ENCODE measurements at places on chromosomes 16 and 17.
A peak's percentile ranks its signal among the peaks of the same experiment; 100 is the strongest.

GRCh38 chr17:79223471-79223870 is 148.8 kb downstream of the ENGASE start:
- H3K27ac ChIP-seq: no peak overlapping the region
- H3K4me3 ChIP-seq: no peak overlapping the region
- H3K4me1 ChIP-seq: no peaks in the 10 kb centered on the region
- no peaks in the 10 kb centered on the region for H3K36me3 ChIP-seq
- H3K27me3 ChIP-seq: peaks cover 17% of the 10 kb centered on the region

DNA sequence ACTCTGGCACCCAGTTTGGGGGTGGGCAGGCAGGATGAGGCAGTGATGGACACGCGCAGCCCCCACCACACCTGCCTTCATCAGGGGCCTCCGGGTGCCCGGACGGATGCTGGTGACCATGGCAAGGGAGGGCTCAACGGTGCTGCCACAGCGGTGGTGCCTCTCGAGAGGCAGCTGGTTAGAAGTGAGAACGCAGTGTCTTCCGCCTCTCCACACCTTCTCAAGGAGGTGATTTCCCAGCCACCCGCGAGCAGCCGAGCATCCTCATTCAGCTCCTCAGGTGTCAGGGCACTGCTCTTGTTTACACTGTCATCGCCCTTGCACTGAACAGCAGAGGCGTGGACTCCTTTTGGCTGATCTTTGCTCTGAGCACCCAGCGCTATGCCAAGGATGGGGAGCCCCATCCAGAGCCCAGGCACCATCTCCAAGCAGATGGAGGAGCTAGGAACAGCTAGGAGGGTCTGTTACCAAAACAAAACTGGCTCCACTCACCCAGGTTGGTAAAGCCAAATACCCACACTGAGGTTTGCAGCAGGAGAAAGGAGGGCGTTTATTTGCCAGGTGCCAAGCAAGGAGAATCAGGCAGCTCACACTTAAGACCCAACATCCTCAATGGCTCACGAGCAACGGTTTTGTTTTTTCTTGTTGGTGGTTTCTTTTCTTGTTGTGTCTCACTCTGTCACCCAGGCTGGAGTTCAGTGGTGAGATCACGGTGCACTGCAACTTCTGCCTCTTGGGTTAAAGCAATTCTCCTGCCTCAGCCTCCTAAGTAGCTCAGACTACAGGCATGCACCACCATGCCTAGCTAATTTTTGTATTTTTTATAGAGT is 174.3 kb upstream of the TNRC6C start:
- no peak for DNase-seq
- H3K36me3 ChIP-seq: no peaks in the 10 kb centered on the region
- no peak overlapping the region for H3K4me3 ChIP-seq
- H3K4me1 ChIP-seq: peaks cover 10% of the 10 kb centered on the region

DNA sequence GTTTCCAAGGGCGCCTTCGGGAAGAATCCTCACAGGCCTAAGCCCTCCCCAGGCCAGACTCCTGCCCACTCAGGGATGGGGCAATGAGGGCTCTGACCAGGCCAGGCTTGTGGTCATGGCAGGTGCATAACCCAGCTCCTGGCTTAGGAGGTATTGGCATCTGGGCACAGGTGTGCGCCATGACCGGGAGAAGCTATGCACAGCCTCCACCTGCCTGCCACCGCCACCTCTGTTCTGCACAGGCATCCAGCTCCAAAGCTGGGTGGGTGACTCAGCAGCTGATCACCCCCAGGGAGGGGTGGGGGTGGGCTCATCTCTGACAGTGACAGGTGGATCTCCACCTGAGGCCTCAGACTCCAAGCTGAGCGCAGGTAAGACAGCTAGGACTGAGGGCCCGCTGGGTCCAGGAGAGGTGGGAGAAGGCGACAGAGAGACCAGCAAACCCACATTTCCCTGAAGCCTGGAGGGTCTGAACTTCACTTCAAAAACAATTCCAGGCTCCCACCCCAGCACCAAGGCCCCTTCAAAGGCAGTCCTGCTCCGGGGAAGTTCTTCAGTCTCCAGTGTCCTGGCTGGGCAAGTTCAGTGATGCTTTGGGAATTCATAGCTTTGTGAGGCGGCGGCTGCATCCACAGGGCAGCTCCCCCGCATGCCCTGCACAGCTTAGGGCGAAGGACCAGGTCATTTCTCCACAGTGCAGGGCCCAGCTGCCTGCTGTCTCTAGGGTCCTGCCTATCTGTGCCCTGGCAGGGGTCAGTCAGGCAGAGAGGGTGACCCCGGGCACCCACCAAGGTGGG is 121.6 kb upstream of the SMURF2 start:
- no peaks in the 10 kb centered on the region for H3K36me3 ChIP-seq
- no peak for DNase-seq
- H3K27me3 ChIP-seq: peaks cover 15% of the 10 kb centered on the region
- H3K4me3 ChIP-seq: no peak overlapping the region
- peaks cover 19% of the 10 kb centered on the region for H3K4me1 ChIP-seq

- no peaks in the 10 kb centered on the region for H3K27me3 ChIP-seq
- no peak overlapping the region for H3K27ac ChIP-seq
- no peaks in the 10 kb centered on the region for H3K36me3 ChIP-seq
- H3K4me3 ChIP-seq: no peak overlapping the region
These were observed 46.1 kb upstream of the MSI2 start for GRCh38 chr17:57210224-57210553.

GRCh38 chr17:77317091-77317750 is 176.5 kb downstream of the SEC14L1 start:
- H3K27ac ChIP-seq: peak overlapping the region; percentile 80
- no peaks in the 10 kb centered on the region for H3K27me3 ChIP-seq
- no peak overlapping the region for H3K4me3 ChIP-seq
- no peaks in the 10 kb centered on the region for H3K36me3 ChIP-seq

DNA sequence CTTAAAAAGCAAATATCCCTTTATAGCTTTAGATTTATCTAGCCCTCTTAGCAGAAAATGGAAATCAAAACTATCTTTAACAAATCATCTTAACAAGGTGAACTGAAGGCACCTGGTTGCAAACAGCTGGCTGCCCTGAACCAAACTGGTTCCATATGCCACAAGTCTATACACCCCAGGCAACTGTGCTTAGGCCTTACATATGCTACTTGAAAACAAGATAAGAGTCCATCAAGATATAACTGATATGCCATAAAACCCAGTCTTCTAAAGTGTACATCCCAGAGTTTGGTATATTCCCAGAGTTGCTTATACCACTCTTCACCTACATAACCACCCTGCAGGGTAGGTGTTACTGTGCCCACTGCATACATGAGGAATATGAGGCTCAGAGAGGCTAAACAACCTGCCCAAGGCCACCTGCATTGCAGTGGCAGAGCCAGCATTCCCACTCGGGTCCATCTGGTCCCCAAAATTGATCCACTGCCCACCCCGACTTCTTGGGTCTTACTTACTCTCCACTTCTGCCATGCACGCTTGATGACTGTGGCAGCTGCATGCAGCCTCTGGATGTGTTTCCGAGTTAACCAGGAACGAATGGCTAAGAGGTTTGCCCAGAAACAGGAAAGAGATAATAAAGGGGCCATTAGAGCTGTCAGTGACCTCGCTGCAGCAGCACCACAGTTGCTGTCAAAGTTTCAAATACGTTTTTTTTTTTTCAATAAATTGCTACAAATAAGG is 12.2 kb downstream of the ZNHIT3 start:
- H3K4me3 ChIP-seq: no peak overlapping the region
- no peak overlapping the region for H3K27ac ChIP-seq
- no peak for DNase-seq
- no peaks in the 10 kb centered on the region for H3K27me3 ChIP-seq
- H3K36me3 ChIP-seq: peaks cover 38% of the 10 kb centered on the region

GRCh38 chr16:88951989-88952388 is 25.0 kb downstream of the CBFA2T3 start:
- peaks cover 14% of the 10 kb centered on the region for H3K27me3 ChIP-seq
- H3K27ac ChIP-seq: no peak overlapping the region
- no peaks in the 10 kb centered on the region for H3K4me1 ChIP-seq

DNA sequence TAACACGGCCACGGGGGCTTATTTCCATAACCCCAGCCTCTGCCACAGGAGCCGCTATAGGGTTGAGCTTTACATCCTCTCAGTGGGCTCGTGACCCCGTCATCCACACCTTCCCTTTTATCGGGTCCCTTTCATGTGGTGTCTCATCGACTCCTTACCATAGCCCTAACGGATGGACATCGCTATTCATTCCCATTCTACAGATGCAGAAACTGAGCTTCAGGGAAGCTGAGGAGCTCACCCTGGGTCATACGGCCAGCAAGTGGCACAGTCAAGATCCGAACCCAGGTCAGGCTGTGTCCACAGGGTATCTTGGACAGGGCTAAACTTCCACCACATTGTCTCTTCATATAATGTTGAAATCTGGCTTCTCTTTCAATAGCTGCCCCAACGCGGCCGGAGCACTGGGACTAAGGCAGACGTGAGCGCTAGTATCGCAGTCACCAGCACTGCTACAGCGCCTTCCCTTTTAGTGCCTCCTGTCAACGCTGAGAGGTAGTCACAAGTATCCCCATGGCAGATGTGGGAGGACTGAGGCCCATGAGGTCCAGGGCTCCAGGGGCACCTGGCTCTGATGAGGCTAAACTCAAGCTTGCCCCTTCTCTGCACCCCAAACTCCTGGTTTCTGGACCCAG is 50.8 kb downstream of the SOCS1 start:
- no peak for DNase-seq
- H3K27ac ChIP-seq: no peak overlapping the region
- H3K4me3 ChIP-seq: no peak overlapping the region
- H3K27me3 ChIP-seq: no peaks in the 10 kb centered on the region

DNA sequence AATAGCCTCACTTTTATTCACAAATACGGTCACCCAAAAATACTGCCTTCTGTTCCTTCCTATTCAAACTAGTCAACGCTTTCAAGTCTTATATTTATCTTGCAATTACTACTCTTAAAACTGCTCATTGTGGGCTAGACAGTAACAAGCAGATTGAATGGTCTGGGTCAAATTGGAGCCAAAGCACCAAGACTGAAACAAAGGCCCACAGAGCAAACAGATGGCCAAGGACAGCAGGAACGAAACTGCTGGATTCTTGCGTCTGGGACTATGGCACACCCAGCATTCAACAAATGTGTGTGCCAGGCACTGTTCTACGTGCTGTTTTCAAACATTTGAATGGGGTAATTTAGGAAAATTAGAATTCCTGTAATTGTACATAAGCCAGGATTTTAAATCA is 250.1 kb upstream of the PSMD7 start:
- no peaks in the 10 kb centered on the region for H3K36me3 ChIP-seq
- no peak overlapping the region for H3K27ac ChIP-seq
- no peak overlapping the region for H3K4me3 ChIP-seq
- no peaks in the 10 kb centered on the region for H3K4me1 ChIP-seq
- DNase-seq: no peak

- no peaks in the 10 kb centered on the region for H3K4me1 ChIP-seq
- no peak overlapping the region for H3K27ac ChIP-seq
- no peaks in the 10 kb centered on the region for H3K27me3 ChIP-seq
- DNase-seq: peak; percentile 41
- H3K4me3 ChIP-seq: no peak overlapping the region
These were observed 1056.3 kb upstream of the EEF2KMT start for GRCh38 chr16:6153901-6154300.

GRCh38 chr17:77928519-77929179 is 29.9 kb upstream of the TNRC6C start:
- no peak for DNase-seq
- no peak overlapping the region for H3K4me3 ChIP-seq
- no peak overlapping the region for H3K27ac ChIP-seq
- H3K36me3 ChIP-seq: no peaks in the 10 kb centered on the region
- H3K4me1 ChIP-seq: no peaks in the 10 kb centered on the region

DNA sequence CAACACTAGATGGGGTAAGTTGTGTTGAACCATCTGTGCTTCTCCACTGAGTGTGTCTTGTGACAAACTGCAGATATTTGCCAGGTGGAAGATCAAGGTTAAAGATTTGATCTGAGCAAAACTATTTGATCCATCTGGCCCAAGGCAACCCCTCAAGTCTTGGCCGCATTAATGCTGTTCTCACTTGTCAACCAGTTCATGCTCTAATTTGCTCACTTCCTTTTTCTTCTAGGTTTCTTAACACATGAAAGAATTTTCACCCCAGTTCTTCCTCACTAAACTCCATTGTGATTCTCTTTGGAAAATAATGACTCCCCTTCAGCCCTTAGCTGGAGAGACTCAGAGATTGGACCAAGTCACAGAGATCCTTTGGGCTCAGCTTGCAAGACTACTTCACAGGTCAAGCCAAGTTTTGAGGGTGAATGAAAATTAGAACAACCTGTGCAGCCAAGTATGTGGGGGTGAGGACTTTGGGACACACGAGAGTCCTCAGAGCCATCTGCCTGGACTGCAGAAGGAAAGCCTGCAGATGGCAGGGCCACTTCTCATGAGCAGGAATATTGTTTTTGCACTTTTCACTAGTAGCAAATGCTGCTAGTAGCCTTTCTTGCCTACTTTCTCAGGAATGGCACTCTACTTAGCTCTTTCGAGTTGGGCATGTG is 166.5 kb downstream of the AXIN2 start:
- H3K27me3 ChIP-seq: no peaks in the 10 kb centered on the region
- no peak overlapping the region for H3K4me3 ChIP-seq
- H3K27ac ChIP-seq: no peak overlapping the region
- H3K4me1 ChIP-seq: peaks cover 9% of the 10 kb centered on the region
- DNase-seq: no peak

DNA sequence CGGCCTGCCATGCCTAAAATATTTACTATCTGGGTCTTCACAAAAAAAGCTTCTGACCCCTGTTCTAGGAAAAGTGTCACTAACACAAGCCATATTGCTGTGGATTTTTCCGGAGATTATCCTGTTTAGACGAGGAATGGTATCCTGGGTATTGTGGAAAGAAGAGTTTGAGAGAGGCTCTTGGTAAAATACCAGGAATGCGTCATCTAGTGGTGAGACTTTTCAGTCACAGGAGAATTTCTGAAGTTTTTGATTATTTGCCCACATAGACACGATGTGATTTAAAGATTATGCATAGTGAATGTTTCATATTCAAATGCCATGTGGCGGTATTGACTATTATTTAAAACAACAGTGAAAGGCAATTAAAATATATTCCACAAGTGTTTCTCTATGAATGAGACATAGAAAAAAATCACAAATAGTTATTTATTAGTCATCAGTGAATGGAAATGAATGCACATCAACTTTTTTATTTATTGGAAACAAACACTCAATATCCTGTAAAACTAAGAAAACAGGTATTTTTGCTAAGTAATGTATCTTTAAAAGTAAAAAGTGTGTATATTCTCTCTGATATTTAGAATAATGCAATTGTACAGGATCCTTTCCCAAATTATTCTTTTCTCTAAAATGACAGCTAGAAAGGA is 7.8 kb downstream of the KRT28 start:
- H3K4me1 ChIP-seq: no peaks in the 10 kb centered on the region
- H3K36me3 ChIP-seq: no peaks in the 10 kb centered on the region
- peaks cover 18% of the 10 kb centered on the region for H3K27me3 ChIP-seq
- H3K27ac ChIP-seq: no peak overlapping the region

- H3K4me1 ChIP-seq: no peaks in the 10 kb centered on the region
- no peak for DNase-seq
- H3K4me3 ChIP-seq: no peak overlapping the region
- no peaks in the 10 kb centered on the region for H3K36me3 ChIP-seq
- H3K27me3 ChIP-seq: no peaks in the 10 kb centered on the region
These were observed 19.6 kb upstream of the CEP20 start for GRCh38 chr16:15907863-15908478.

GRCh38 chr16:28983644-28984043 is 1.2 kb upstream of the LAT start:
- H3K27ac ChIP-seq: no peak overlapping the region
- no peaks in the 10 kb centered on the region for H3K36me3 ChIP-seq
- H3K4me3 ChIP-seq: no peak overlapping the region
- H3K27me3 ChIP-seq: no peaks in the 10 kb centered on the region

GRCh38 chr17:77884967-77885641 is 73.4 kb upstream of the TNRC6C start:
- H3K27me3 ChIP-seq: peaks cover 34% of the 10 kb centered on the region
- no peak for DNase-seq
- H3K4me1 ChIP-seq: peaks cover 32% of the 10 kb centered on the region
- no peak overlapping the region for H3K4me3 ChIP-seq

All from astrocyte (in vitro differentiated cells and primary cell).